Activated naive CD8-positive, alpha-beta T cell treated with anti-CD3 and anti-CD28 coated beads, Interleukin-2, amount 50 U/mL, for 16 hours (primary cell): ENCODE measurements at places on chromosomes 12 and 14.

DNA sequence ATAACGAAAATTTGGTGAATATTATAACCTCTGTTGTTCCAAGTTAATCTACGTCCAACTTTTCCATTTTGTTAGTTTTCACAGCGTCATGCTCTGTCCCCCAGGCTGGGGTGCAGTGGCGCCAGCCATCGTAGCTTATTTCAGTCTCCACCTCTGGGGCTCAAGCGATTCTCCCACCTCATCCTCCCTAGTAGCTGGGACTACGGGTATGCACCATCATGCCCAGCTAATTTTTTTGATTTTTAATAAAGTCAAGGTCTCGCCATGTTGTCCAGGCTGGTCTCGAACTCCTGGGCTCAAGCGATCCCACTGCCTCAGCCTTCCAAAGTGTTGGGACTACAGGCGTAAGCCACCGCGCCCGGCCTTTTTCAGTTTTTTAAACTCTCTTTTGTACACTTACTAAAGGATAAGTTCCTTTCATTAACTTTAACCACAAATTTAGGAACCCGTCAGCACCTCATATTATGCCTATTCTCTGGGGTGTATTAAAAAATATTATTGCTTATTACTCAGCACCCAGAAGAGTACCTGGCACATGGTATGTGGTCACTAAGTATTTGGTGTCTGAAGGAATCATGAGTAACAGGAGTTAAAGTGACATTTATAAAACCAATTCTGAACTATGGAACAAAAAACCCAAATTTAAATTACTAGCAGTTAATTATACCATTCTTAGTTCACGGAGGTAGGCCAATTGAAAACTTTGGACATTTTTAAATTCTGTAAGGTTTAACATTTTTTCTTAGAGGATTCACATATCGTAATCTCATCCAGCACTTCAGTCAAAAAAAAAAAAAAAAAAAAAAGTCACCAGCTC lies 925 bp upstream of the MIPOL1 start:
- DNase-seq: no peak

GRCh38 chr14:93960108-93960475 lies 16.3 kb downstream of the ASB2 start:
- DNase-seq: no peak

- DNase-seq: no peak
These were observed 97.7 kb downstream of the ESRRB start for GRCh38 chr14:76473481-76474263.

GRCh38 chr12:69844836-69845235 lies 19.8 kb downstream of the MYRFL start:
- DNase-seq: no peak

- DNase-seq: no peak
These were observed 63.2 kb downstream of the ERGIC2 start for GRCh38 chr12:29317556-29318363.

DNA sequence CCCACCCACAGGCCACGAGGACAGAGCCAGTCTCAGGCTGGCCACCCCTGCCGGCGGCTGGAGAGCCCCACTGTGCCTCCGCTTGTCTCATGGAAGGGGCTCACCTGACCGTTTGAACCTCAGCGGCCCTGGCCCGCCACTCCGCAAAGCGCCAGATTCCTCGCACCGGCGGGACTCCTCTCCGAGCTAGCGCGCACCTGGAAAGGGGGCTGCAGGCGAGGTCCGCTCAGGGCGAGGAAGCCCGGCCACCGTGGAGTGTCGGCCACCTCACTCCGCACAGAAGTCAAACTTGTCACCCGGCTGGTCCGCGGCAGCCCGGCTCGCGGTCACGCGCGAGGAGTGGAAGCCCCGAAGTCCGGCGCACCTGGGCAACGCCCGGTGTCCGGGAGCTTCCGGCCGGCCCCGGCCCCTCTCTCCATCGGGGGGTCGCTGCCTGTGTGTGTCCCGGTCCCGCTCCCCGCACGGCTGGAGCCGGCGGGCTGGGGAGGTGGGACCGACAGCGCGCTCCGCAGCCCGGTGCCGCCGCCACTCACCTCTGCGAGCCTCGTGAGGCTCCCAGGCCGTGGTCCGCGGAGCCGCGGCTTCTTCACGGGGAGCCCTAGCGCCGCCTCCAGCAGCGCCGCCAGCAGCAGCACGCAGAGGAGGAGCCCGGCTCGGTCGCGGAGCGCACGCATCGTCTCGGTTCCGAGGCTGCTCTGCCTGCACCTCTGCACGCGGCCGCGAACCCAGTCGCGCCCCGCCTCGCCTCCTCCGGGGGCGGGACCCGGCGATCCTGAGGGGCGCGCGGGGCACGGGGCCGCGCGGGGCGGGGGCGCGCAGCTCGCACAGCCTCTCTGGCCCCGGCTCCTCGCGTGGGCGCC lies at the start of gene ISM2:
Gene ISM2 (minus strand): TSS at position 697 of the 860 bp plus-strand sequence. CDS start 23 bp downstream, at position 674.
- DNase-seq: peak; percentile 19

GRCh38 chr12:83827860-83828259 lies 1084.7 kb downstream of the SLC6A15 start:
- DNase-seq: no peak

DNA sequence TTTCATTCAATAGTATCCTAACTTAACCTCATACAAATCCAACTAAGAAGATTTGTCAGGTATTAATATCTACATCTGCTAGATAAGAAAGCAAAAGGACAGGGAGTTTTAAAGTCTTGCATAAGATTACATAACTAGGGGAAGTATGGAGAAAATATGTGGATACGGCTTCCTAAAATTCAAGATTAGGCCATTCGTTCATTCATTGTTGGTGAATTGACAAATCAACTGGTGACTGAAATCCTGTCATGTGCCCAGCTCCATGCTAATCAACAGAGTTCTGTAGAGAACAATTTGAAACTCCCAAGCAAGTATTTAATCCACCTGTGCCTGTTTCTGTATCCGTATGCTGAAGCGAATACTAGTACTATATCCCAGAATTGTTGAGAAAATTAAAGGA lies 260.9 kb upstream of the USP15 start:
- DNase-seq: no peak

DNA sequence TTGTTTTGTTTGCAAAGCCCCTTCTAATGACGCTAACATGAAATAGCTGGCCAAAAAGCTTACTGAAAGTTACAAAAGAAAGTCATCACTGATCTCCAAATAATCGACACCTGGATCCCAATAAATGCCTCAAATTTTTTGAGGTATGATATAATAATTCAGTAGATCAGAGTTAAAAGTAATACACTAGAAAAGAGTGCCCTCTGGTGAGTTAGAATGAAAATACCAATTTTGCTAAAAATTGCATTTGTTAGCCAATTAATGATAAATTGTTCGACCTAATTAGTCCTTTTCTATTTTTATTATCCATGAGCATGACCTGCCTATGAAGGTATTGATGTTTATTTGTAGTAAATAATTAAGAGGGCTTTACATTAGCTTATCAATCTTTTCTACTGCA lies 78.6 kb downstream of the CEP128 start:
- no peak for DNase-seq

GRCh38 chr12:11753826-11754225 lies 104.4 kb downstream of the ETV6 start:
- DNase-seq: no peak

DNA sequence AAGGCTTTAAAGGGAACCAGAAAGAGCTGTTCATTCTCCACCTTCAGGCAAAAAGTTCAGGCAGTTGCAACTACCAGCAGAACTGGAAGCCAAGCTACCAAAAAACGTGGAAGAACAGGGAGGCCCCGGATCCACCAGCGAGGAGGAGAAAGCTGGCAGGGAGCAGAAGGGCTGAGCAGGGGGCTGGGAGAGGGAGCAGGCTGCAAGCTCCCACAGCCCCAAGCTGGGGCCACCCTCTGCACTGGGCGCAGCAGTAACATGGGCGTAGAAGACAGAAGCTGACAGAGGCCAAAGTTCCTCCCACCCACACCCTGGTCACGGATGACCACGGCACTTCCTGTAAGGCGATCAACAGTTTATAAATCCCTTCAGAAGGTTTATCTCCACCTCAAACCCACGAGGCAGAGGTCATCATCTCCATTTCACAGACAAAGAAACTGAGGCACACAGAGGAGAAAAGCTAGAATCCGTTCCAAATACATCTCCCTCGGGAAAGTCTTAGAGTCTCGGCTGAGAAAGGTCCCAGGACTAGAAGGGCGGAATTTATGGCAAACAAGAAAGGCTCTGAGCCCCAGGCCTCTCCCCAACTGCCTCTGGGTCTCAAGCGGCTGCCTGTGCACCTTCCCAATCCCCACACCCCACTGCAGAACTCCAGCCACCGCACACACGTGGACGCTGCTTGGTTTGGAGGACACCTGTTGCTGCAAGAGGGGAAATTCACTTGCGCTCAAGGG lies 1.8 kb downstream of the CCDC85C start:
- no peak for DNase-seq

DNA sequence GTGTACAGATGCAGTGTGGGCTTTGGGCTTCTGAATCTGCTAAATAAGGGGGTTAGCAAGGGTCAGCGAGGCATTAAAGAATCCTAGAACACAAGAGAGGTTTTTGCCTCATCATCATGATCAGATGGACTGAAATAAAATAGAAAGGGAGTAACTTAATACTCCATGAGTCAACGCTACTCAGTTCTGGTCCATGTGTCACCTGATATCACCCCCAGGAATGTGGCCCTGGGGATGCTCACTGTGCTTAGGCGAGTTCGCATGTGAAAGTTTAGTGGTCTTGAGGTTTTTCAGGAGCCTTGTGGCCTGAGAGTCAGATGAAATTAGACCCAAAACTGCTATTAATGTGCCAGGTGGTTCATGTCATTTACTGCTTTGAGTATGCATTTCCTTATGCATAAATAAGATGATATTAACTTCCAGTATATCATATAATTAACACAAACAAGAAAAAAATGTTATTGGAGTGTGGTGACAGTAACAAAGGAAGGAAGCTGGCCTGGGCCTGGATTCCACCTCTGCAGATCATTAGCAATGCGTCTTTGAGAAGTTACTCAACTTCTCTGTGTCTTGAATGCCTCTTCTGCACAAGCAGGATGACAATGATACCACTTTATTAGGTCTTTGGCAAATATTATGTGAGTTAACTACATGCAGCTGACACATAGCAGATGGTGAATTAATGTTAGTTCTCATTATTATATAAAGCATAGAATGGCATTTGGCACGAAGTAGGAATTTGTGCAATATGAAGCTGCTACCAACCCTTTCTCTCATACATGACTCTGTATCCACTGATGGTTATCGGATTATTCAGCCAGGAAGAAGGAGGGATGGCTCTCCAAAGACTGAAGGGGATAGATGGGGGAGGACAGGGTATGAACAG lies 1272.6 kb downstream of the AACS start:
- DNase-seq: no peak

GRCh38 chr12:80766897-80767296 lies 50.2 kb downstream of the MYF5 start:
- no peak for DNase-seq

- no peak for DNase-seq
These were observed 27.0 kb downstream of the SINHCAF start for GRCh38 chr12:31298922-31299321.

- DNase-seq: no peak
These were observed 266.5 kb downstream of the PAWR start for GRCh38 chr12:79424109-79424721.

DNA sequence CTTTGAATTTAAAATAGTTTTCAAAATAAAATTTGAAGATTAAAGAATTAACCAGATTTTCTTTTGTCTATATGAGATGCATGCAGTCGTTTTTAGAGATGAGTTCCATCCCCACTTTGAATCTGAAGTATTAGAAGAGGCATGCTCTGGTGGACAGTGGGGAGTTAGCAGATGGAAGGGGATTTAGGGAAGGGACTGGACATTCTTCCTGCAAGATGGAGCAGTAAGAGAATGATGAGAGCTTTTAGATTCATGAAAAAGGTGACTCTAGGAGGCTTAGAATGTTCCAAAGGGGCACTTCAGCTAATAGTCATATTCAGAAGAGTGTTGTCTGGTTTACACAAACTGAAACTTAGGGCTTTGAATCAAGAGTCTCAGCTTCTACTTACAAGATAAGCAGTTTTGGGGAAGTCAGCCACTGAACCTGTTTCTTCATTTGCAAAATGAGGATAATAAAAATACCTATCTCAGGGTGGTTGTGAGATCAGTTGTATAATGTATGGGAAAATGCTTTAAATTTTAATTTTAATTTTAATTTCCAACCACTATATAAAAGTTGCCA lies 3.7 kb downstream of the ZBTB1 start:
- DNase-seq: no peak

GRCh38 chr14:56073799-56074198 lies 44.4 kb upstream of the PELI2 start:
- DNase-seq: no peak

GRCh38 chr12:15706010-15706676 lies 83.0 kb downstream of the EPS8 start:
- no peak for DNase-seq

DNA sequence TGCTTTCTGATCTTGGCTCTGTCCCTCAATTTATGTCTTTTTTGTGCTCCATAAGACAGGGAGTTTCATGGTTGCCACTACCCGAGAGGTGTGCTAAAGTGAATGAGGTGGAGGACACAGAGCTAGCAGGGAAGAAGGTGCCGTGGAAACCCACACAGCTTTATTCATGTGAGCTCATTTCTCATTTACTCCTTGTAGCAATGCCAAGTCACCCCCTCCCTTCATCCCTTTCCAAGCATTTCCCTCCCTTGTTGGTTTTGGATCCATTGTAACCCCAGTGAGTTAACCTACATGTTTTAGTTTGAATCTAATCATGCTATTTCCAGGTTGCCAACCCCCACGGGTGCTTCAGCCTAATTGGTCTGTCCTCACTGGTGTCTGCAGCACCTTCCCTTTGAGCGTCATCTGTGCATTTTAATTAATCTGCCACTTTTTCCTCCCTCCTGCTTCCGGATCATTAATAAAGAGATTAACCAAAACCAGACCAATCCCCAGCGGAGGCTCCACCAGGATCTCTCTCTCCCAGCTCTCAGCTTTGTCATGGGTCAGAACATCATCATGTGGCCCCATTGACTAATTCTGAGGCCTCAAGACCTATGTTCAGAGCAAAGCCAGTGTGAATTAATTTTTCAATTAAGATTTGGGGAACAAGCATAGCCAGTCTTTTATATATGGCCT lies 56.2 kb downstream of the NTF3 start:
- DNase-seq: no peak

GRCh38 chr12:80271780-80272179 lies 172.3 kb upstream of the PTPRQ start:
- no peak for DNase-seq

DNA sequence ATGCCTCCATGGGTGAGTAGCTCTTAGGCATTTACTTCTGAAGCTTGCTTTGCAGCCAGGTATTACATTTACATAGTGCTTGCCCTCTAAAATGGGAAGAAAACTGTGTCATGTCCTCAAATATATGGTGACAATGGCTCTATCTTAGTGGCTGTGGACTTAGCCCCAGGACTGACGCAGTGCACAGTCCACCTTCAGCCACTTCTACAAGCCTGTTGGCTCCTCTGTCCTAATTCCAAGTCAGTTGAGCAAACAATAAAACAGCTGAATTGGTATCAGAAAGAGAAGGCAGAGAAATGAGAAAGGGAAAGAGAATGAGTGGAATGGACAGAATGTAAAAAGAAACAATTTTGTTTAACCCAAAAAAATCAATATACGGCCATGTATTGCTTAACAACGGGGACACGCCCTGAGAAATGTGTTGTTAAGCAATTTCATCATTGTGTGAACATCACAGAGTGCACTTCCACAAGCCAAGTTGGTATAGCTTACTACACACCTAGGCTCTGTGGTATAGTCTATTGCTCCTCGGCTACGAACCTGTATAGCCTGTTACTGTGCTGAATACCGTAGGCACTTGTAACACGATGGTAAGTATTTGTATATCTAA lies 93.5 kb downstream of the GRIN2B start:
- no peak for DNase-seq
